ENCODE measurements at places on chromosomes 7 and 10. TPM values are rescaled to one million over a fixed set of nuclear protein-coding genes. Genes with fewer than 3 reads are reported as not detected.

- no peaks in the 10 kb centered on the region for H3K4me1 ChIP-seq
- no peak for DNase-seq
- no peak overlapping the region for H3K4me3 ChIP-seq
- H3K27ac ChIP-seq = no peak overlapping the region
Observed at GRCh38 chr7:100506356-100506923, 22.7 kb downstream of the NYAP1 start.

DNA sequence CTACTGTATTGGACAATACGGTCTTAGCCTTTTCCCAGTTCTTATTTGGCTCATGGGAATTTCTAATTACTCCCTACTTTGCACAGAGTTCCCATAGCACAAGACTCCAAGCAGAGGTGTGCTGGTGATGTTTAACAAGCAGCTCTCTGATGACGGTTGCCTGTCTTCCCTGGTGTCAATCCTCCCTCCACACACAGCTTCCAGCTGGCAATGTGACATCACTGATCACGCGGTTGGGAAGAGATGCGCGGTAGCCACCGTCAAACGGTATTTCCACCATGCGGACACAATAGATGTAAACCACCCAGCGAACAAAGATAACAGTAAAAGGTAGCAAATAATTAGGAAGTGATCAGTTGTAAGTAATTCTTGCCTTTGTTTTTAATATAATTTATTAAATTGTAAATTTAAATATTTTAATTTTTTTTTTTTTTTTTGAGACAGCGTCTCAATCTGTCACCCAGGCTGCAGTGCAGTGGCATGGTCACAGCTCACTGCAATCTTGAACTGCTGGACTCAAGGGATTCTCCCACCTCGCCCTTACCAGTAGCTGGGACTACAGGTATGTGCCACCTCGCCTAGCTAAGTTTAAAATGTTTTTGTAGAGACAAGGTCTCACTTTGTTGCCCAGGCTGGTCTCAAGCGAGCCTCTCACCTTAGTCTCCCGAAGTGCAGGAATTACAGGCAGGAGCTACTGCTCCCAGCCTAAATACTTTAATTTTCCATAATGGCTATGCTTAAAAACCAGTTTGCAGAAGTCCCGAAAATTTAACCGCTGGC lies 36.3 kb upstream of the IL15RA start:
- peaks cover 8% of the 10 kb centered on the region for H3K36me3 ChIP-seq
- no peak overlapping the region for H3K4me3 ChIP-seq
- DNase-seq = no peak

- H3K27ac ChIP-seq = no peak overlapping the region
- peaks cover 90% of the 10 kb centered on the region for H3K36me3 ChIP-seq
- H3K4me1 ChIP-seq = peaks cover 90% of the 10 kb centered on the region
- H3K4me3 ChIP-seq = no peak overlapping the region
Observed at GRCh38 chr10:73859428-73859783, 14.9 kb downstream of the CAMK2G start.

DNA sequence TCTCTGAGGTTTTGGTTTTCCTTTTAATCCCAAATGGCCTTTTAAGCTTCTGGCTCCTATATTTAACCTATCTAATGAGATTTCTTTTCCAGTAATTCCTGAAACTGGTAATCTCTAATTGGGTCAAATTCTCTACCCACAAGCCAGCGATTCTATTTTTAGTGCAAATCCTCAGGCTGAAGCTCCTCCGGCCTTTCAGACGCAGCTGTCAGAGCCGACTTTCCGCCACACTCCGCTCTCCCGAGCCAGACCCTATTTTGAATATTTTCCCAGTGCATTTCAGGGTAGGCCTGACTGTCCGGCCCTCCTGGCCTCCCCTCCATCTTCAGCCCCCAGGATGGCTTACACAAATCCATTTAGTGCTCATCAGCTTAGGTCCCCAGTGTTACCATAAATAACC lies 9.7 kb upstream of the ADCY1 start:
- H3K27me3 ChIP-seq = no peaks in the 10 kb centered on the region
- no peak overlapping the region for H3K27ac ChIP-seq
- DNase-seq = no peak
- no peak overlapping the region for H3K4me3 ChIP-seq
- no peaks in the 10 kb centered on the region for H3K36me3 ChIP-seq

- no peak overlapping the region for H3K4me3 ChIP-seq
- H3K27me3 ChIP-seq = no peaks in the 10 kb centered on the region
- H3K4me1 ChIP-seq = no peaks in the 10 kb centered on the region
- no peak for DNase-seq
- H3K27ac ChIP-seq = no peak overlapping the region
Observed at GRCh38 chr10:80611481-80612185, 73.9 kb downstream of the SH2D4B start.

DNA sequence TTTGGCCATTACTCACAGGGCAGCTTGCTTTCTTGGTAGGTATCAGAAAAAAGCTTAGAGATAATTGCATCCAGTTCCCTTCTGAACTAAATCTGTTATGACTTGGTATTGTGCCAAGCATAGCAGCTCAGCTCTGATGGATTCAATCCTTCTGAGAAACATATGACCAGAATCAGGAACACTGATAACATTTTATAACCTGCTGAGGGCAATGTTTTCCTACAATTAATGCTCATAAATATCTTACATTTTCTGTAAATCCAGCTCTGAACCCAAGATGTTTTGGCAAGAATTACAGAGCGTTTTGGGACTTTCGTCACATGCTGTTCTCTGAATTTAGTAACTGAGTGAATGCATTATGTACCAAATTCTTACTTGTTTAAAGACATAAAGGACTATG lies 167.8 kb downstream of the KIF20B start:
- no peak overlapping the region for H3K27ac ChIP-seq
- no peaks in the 10 kb centered on the region for H3K36me3 ChIP-seq
- no peak overlapping the region for H3K4me3 ChIP-seq
- no peaks in the 10 kb centered on the region for H3K4me1 ChIP-seq
- no peaks in the 10 kb centered on the region for H3K27me3 ChIP-seq

DNA sequence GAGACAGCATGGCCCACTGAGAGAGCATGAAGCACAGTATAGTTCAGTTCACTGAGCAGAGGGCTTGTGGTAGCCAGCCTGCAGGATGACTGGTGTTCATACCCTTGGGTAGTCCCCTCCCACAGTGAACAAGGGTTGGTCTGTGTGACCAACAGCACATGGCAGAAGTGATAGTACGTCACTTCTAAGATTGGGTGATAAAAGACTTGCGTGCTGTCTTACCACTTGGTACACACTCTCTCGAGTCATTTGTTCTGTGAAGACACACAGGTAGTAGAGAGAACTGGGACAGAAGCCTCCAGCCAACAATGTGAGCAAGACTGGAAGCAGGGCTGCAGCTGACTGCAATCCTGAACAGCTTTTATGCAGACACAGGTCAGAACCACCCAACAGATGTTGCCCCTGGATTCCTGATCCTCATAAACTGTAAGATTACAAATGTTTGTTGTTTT lies 14.6 kb downstream of the EPC1 start:
- peaks cover 54% of the 10 kb centered on the region for H3K4me1 ChIP-seq
- peaks cover 5% of the 10 kb centered on the region for H3K36me3 ChIP-seq
- no peak overlapping the region for H3K4me3 ChIP-seq
- DNase-seq = no peak

DNA sequence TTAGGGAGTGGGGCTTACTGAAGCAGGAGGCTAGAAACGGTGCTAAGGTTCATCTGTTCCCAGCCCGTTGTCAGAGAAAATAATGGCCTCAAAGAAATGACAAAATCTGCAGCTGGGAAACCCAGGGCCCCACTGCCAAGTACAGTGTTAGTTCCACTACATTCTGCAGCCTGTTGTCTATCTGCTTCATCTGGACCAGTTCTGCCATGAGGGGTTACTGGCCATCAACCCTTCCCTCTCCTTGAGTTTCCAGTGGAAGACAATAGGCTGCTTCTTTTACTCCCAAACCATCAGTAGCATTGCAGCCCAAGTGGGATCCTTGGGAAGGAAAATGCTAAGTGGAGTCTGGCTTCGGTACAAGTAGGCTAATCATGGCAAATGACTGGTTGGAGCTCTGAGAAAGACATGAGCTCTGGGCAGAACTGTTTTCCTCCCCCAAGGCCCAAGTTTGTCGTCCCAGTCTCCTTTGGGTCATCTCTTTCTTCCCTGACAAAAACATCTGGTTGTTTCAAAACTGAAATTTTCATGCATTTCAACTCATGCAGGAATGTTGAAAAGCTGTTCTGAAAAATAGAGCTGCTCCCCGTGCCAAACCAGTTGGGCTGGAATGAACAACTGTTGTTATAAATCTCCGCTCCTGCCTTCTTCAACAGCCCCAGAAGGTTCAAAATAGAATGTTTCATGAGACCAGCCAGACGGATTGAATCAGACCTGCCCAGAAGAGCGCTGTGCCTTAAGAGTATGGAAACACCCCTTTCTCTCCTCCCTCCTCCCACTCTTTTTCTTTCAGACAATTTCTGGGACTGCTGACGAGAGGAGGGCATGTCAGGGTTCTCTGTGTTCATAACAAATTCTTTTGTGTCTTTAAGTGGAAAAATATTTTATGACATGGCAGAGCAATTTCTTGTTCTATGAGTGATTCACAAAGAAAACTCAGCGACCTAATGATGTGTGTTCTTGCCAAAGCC lies 116.6 kb downstream of the RAB18 start:
- no peak for DNase-seq
- H3K4me3 ChIP-seq = no peak overlapping the region
- H3K27me3 ChIP-seq = peaks cover 14% of the 10 kb centered on the region
- H3K27ac ChIP-seq = no peak overlapping the region
- H3K4me1 ChIP-seq = no peaks in the 10 kb centered on the region

SLC13A1 gene
- polyA plus RNA-seq = not detected

DNA sequence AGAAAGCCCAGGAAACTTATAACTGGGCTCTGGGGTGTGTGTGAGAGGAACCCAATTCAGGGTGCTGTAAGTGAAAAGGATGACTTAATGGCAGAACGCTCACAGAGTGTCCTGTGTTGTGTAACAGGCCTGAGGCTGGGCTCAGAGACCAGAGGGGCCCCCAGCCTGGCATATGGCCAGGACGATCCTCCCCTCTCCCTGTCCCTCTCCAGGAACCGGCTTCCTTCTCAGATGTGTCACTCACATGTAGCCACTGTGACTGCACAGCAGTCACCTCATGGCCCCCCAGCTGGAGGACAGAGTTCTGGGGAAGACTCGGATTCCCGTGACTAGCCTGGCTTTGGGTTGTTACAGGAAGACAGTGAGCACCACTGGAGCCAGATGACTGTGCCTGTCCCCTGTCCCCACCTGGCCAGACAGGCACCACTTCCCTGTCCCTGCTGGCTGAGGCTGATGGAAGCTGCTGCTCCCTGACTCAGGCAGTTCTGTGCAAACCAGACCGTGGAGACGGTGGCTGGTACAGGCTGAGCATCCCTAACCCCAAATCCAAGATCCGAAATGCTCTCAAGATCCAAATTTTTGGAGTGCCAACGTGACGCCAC lies 220.5 kb downstream of the MLLT10 start:
- no peaks in the 10 kb centered on the region for H3K4me1 ChIP-seq
- H3K36me3 ChIP-seq = peaks cover 15% of the 10 kb centered on the region
- DNase-seq = no peak
- no peaks in the 10 kb centered on the region for H3K27me3 ChIP-seq

RELN gene
- polyA plus RNA-seq = 0.61 TPM

DNA sequence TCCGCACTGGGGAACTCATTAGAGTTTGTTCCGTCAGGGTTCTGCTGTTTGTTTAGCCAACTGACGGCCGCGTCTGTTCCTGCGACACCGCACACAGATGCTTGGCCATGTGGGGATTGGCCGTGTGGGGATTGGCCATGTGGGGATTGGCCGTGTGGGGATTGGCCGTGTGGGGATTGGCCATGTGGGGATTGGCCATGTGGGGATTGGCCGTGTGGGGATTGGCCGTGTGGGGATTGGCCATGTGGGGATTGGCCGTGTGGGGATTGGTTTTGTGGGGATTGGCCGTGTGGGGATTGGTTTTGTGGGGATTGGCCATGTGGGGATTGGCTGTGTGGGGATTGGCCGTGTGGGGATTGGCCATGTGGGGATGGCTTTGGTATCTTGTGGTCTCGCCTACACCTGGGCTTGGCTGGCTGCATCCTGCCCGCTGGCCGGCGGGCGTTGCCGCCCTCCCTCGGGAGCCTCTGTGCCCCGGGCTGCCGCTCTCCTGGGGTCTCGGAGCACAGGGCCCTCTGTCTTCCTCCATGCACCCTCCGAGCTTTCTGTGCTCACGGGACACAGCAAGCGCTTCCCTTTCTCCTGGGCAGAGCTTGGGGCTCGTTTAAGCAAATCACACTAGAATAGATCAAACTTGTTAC lies 62.5 kb downstream of the NKX6-2 start:
- H3K27ac ChIP-seq = no peak overlapping the region
- no peak overlapping the region for H3K4me3 ChIP-seq
- no peak for DNase-seq
- no peaks in the 10 kb centered on the region for H3K27me3 ChIP-seq
- H3K4me1 ChIP-seq = no peaks in the 10 kb centered on the region
- H3K36me3 ChIP-seq = peaks cover 13% of the 10 kb centered on the region

DNA sequence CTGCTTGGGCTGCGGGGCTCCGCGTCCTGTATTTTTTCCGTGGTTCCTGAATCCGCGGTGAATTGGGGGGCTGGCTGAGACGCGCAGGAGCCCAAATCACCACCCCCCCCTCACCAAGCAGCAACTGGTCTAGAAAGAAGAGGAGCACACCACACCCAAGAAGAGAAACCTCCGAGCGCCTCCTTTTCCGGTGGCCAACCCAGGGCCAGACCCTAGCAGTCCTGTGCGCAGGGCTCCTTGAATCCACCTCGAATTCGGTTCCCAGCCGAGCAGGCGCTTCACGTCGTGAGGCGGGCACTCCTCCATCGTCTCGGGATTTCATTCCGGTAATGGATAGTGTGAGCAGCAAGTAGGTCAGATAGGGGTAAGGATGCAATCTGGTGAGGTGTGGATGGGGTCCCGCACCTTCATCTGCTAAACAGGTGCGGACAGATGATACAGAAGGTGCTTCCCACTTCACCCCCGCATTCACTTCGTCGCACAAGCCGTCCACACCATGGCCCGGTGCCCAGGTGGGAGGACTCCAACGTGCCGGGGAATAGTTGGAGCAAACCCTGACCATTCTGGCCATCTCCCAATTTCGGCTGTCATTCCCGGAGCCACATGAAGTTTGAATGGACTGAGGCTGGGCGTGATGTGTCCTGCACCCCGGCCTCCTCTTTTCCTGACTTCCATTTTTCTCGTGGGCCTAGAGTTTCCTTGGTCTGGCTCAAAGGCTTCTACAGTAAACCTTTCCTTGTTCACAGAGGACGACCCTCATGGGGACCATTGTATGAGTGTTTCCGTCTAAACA lies 19.8 kb upstream of the ZNF273 start:
- H3K27me3 ChIP-seq = peaks cover 4% of the 10 kb centered on the region
- H3K27ac ChIP-seq = no peak overlapping the region
- H3K4me3 ChIP-seq = peak overlapping the region; percentile 55
- peaks cover 6% of the 10 kb centered on the region for H3K4me1 ChIP-seq
- H3K36me3 ChIP-seq = no peaks in the 10 kb centered on the region

All from spleen (tissue), 13 donors.